Tibial nerve (tissue), 4 donors: ENCODE measurements at places on chromosomes 11 and 22. TPM values are rescaled to one million over a fixed set of nuclear protein-coding genes. Genes with fewer than 3 reads are reported as not detected.

DNA sequence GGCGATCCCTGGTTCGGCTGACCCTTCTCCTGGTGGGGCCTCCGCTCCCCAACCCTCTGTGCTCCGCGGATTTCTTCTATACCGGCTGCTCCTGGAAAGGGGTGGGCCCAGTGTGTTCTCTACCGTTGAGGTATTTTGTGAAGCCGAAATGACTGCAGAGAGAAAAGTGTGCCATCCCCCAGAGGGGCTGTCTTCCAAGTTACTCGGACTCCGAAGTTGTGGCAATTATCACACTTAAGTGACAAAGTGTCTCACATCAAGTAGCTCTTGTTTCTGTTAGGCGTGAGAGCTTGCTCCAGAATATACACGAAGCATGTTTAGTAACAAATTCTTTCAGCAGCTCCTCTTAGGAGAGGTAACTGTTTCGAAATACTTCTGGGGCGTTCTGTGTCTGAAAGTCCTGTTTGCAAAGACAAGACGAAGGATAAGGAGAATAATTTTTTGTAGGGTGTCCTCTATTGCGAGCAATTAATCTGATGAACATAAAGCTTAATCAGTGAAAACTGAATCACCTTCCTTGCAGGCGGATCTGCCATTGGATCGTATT is 434 bp downstream of the XPNPEP3 start:
- H3K27me3 ChIP-seq, result no peaks in the 10 kb centered on the region
- H3K4me1 ChIP-seq, result peaks cover 58% of the 10 kb centered on the region
- H3K36me3 ChIP-seq, result no peaks in the 10 kb centered on the region
- H3K4me3 ChIP-seq, result peak overlapping the region; percentile 98
- H3K27ac ChIP-seq, result peak overlapping the region; percentile 97
- DNase-seq, result no peak

DNA sequence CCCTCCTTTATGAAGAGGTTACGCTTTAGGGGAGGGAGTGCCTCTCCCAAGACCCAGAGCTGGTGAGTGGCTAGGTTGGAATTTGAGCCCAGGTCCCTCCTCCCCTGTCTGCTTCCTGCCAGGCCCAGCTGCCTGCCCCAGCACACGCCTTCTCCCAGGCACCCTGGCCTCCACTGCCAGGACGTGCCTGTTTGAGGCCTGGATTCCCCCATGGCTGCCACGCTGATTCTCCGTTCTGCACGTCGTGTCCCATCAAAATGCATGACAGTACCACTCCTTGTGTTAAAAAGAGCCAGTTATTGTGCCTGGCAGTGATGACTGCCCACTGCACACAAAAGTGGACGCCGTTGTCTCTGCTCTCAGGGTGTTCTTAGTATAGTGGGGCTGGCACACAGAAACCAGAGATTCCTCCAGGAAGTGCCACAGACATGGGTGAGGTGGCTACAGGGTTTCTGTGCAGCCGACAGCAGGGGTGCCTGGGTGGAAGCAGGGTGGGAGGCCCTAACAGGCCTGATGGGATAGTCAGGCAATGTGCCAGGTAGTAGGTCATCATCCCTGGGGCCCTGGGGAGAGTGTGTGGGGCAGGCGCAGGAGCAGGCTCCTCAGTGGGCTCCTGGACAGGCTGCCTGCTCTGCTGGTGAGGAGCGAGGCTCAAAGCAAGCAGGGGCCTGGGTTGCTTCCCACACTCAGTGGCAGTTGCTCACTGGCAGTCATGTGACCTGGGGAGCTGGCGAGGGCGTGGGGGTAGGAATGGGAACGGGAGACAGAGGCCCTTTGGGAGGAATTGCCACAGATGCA is 24.2 kb downstream of the MED15 start:
- peak overlapping the region; percentile 84 for H3K27ac ChIP-seq
- H3K4me1 ChIP-seq, result peaks cover 46% of the 10 kb centered on the region
- no peak for DNase-seq
- no peaks in the 10 kb centered on the region for H3K27me3 ChIP-seq
- no peaks in the 10 kb centered on the region for H3K36me3 ChIP-seq

GRCh38 chr11:108204929-108205499 is 17.4 kb downstream of the NPAT start:
- H3K36me3 ChIP-seq, result peaks cover 20% of the 10 kb centered on the region
- no peak overlapping the region for H3K4me3 ChIP-seq
- H3K4me1 ChIP-seq, result no peaks in the 10 kb centered on the region
- DNase-seq, result no peak

TIGD3 gene
- not detected for total RNA-seq

KCNJ5 gene
- 1.2 TPM for total RNA-seq
